ENCODE measurements at places on chromosomes 1 and 21.
A peak's percentile ranks its signal among the peaks of the same experiment; 100 is the strongest.

DNA sequence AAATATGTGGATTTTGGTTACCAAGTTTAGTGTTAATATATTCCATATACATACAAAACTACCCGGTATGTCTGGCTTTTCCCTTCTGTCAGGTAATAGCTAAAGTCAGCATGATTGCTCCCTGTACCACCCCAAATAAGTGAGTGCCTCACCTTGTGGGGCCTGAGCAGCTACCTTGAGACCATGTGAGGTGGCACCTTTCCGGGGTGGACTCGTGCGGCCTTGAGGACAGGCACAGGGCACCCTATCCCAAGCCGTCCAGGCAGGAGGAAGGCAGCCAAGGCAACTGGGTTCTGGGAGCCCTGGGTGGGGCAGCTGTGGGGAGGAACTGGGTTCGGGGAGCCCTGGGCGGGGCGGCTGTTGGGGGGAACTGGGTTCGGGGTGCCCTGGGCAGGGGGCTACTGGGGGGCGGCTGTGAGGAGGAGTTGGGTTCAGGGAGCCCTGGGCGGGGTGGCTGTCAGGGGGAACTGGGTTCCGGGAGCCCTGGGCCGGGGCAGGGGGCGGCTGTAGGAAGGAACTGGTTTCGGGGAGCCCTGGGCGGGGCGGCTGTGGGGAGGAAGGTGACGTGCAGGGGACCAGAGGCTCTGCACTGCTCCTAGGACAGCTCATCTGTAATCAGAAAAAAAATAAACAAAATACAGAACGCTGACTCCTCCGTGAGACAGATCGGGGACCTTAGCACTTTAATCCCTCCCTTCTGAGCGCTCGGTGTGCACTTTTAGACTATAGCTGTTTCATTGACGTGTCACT, 63.3 kb downstream of the POFUT2 start:
- DNase-seq = no peak

DNA sequence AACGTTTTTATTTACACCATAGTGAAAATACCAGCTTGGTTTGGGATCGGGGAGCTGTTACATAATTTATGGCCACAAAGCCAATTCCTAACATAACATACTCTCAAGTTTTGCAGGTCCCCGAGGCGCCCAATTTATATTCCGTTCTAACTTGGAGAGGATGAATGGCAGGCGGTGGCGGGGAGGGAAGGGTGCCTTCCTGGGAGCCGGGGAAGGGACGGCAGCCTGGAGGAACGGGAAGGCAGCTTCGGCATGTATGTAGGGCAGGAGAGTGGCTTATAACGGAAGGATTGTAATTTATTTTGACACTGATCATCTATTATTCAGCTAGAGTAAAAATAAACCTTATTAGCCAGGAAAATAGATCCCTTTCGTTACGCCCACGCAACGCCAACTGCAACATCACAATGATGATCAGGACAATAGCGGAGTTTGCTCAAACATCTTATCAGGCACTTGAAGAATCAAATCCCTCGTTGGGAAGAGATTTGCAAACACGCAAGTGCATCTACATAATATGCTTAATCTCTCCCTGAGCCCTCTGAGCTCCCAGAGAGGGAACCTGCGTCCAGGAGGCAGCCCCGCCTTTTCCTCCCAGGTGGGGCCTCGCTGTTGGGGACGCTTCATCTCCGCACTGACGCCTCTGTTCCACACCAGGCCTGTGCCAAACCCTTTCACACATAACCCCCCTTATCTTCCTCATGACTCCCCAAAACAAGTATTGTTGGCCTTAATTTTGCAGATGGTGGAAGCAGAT, 93.7 kb upstream of the C1orf174 start:
- DNase-seq = no peak

- DNase-seq = no peak
These were observed 20.6 kb upstream of the DDAH1 start for GRCh38 chr1:85485516-85485915.

GRCh38 chr1:238450976-238451375, 560.3 kb upstream of the ZP4 start:
- no peak for DNase-seq

GRCh38 chr21:35111321-35111930, 62.3 kb upstream of the RUNX1 start:
- DNase-seq = no peak

- no peak for DNase-seq
These were observed 102.4 kb upstream of the BACE2 start for GRCh38 chr21:41065539-41065938.

- peak; percentile 87 for DNase-seq
These were observed 28.3 kb downstream of the FAAP20 start for GRCh38 chr1:2166254-2166653.

- no peak for DNase-seq
These were observed 217.5 kb downstream of the LRRC40 start for GRCh38 chr1:69987881-69988280.

- DNase-seq = no peak
These were observed 93.6 kb downstream of the KIF14 start for GRCh38 chr1:200526709-200527612.

Data from ELF-1 (cell line).